Nephron progenitor cell (in vitro differentiated cells): ENCODE measurements at places on chromosomes 4 and X.

DNA sequence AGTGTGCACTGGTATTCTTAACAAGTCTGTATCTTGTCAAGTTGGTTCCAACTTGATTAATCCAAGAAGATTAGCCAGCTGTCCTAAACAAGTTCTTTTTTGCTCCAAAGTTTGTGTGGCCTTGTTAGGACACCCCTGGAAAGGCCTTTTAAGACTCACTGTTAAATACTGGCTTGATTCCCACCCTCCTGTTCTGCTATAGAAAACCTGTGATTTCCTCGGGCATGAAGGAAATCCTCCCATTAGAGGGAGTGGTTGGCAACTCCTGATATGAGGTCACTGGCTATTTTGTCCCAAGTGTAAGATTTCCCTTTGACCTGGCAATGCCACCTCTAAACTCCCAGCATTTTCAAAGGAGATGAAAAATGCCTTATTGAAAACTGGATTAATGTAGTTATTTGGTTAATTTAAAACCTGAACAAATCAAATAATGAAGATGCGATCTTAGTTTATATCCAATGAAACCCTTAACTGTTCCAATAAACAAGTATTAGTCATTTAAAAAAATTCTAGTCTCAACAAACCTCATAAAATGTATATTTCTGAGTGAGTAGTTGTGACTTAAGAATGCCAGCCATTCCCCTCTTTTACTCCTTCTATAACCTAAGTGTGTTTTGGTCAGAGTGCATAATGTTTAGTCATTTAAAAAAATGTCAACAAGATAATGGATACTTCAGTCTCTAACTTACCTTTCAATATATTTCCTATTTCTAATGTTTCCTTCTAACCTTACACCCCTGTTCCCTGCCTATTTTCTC lies 94.4 kb downstream of the NPNT start:
- DNase-seq = no peak

GRCh38 chrX:39843318-39843717 lies 254.4 kb downstream of the BCOR start:
- DNase-seq = no peak

- peak; percentile 8 for DNase-seq
Observed at GRCh38 chr4:124710015-124710741, 2.4 kb downstream of the ANKRD50 start.

DNA sequence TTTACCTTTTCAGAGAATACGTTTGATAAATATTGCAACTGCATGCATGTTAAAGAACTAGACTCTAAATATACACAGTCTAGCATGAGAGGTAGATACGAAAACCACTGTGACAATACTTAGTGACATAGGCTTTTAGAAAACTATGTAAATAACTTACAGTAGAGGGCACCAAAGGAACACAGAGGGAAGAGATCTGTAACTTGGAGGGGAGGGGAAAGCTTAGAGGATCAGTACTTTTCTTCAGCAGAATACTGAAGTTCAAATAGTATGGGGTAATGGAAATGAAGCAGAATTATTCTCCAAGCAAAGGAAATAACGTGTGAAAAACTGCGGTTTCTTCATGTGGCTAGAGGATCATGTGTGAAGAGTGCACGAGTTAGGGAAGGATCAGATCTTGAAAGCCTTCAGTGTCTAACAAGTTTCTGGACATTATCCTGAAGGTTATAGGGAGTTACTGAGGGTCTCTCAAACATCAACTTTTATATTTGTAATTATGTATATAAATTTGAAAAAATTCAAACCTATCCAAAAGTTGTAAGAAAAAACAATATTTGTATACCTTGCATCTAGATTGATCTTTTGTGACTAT lies 264.3 kb downstream of the NPFFR2 start:
- peak; percentile 5 for DNase-seq

GRCh38 chrX:68429216-68429615 lies 4.1 kb downstream of the OPHN1 start:
- no peak for DNase-seq

- DNase-seq = no peak
Observed at GRCh38 chr4:8080754-8081065, 77.9 kb downstream of the ABLIM2 start.

GRCh38 chrX:91434351-91435168 lies at the start of gene PABPC5:
Gene PABPC5 (plus strand): TSS chrX:91434839. CDS start chrX:91435578, 739 bp downstream.
- peak; percentile 91 for DNase-seq

GRCh38 chrX:131861088-131861787 lies 161.9 kb upstream of the STK26 start:
- DNase-seq = no peak

- no peak for DNase-seq
Observed at GRCh38 chrX:138683600-138683999, 27.9 kb downstream of the FGF13 start.

GRCh38 chr4:7295911-7296660 lies 103.7 kb downstream of the SORCS2 start:
- no peak for DNase-seq

DNA sequence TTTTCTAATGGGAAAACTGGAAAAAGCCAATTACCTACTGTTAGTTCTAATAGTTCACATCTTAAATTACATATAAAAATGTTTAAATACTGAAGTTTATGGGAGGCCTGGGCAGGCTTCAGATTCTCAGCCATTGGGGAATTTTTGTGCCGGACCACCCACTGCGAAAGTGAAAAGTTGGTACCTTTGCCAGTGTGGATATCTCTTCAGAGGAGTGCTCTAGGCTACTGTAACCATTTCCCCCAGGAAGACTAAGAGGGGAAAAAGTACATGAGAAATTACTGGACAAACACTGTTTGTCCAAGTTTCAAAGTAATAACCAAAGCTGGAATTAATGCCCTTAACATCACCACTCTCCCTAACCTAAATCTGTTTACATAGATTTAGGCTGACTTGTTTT lies 20.8 kb downstream of the PITX2 start:
- DNase-seq = no peak

DNA sequence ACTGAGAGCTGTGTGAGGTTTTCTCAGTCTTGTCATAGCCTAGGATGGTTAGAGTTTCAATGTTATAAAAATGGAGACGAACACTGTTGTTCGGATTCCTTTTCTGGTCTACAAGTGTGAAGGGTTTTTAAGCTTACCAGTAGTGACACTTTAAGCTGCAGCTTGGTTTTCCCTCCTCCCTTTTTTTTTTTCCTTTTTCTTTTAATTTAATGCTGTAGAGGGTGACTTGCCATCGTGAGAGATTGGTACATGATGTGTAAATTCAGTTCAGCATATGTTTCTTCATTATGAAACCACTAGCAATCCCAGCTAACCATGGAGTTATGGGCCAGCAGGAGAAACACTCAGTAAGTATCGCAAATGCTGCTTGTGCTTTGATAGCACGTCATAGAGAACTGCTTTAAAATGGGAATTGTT lies 165.0 kb downstream of the RAPGEF2 start:
- DNase-seq = no peak

- DNase-seq = no peak
Observed at GRCh38 chrX:23511793-23512192, 155.5 kb upstream of the PRDX4 start.

GRCh38 chr4:156946516-156947424 lies 24.8 kb downstream of the PDGFC start:
- no peak for DNase-seq

GRCh38 chr4:4838936-4839810 lies 20.3 kb upstream of the MSX1 start:
- DNase-seq = no peak
